NCI-H1092 treated with DMSO at 0.1 percent for 48 hours (cell line): ENCODE measurements at places on chromosomes 13 and 19.
A peak's percentile ranks its signal among the peaks of the same experiment; 100 is the strongest.

DNA sequence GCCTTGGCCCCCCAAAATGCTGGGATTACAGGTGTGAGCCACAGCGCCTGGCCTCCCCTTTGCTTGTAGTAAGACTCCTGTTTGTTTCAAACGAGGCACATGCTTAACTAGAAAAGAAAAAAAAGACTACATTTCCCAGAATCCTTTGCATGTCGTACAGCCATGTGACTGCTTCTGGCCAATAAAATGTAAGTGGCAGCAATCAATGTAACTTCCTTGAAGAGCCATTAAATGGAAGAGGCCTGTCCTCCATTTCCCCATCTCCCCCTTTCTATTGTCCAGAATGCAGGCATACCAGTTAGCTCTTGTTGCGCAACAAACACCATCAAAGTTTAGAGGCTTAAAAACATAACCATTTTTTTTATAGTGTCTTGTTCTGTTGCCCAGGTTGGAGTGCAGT is 10.4 kb upstream of the GPR32 start:
- DNase-seq: no peak

- no peak for DNase-seq
Observed at GRCh38 chr19:33622809-33623511, 1.2 kb downstream of the CHST8 start.

DNA sequence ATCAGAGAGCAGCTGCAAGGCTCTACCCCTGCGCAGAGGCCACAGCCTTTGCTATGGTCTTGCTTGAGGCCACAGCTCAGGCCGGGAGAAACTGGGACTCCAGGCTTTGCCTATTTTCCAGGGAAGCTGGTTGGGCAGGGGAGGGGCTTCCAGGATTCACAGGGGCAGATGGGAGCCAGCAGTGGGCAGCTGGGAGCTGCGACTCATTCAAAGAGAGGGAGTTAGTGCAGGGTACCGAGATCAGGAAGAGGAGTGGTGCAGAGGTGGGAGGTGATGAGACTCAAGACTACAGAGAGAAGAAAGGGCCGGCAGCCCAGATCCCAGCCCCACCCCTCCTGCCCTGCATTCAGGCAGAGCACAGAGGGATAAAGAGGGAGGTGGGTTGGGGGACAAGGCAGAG is 12.1 kb downstream of the ADGRE5 start:
- no peak for DNase-seq

DNA sequence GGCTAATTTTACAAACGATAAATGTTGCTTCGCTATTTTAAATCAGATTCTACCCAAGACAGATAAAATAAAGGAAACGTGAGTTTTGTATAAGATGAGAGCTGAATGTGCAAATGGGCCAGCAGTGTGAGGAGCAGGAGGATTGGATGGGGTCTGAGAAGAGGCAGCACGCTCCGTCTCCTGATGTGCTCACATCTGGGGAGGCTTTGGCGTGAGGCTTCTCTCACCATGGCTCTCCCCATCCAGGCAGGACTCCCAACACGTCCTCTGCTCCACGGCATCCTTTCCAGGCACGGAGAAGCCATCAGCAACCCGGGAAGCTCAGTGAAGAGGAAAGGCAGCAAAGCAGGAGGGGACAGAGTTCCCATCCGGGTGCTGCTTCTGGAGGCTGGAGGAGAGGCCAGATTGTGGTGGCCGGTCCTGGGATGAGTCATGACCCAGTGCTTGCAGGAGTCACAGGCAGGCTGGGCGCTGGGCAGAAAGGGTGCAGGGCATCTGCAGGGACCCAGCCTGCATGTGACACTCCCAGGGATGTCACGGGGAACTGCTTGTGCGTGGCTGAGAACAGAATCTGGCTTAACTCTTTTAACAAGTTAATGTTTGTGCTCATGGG is 47.5 kb downstream of the ZNF536 start:
- no peak for DNase-seq

DNA sequence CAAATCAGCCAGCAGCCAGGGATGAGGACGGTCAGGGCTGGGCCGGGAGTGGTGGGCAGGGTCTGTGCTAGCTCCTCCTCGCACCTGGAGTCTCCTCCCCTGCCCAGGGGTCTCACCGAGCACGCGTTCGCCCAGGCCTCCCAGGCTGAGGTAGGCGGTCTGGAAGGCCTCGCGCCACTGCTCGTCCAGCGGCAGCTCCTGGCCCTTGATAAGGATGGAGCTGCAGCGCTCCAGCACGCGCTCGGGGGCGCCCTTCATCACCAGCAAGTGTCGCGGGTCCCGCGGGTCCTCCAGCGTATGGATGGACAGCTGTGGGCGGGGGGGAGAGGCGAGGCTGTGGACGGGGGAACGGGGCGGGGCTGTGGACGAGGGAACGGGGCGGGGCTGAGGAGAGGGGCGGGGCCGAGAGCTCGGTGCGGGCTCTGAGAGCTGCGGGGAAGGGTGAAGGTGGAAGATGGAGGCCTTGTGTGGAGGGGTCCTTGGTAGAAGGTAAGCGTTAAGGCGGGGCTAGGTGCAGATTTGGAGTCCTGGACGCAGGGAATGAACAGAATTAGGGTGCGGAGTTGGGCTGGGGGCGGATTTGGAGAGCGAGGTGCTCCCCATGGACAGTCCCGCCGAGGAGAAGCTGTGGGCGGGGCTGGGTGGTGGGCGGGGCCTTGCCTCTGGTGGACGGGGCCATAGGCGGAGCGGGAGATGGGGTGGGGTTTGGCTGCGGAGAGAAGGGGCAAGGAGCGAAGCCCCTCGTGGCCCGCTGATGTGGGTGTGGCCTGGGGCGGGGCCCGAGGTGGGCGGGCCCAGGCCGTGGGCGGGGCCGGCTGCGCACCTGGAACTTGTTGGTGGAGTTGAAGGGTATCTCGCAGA is 5.7 kb downstream of the ATP4A start:
- DNase-seq: peak; percentile 47
